Right atrium auricular region (tissue), 2 donors: ENCODE measurements at places on chromosomes 2 and 18.
A peak's percentile ranks its signal among the peaks of the same experiment; 100 is the strongest.

DNA sequence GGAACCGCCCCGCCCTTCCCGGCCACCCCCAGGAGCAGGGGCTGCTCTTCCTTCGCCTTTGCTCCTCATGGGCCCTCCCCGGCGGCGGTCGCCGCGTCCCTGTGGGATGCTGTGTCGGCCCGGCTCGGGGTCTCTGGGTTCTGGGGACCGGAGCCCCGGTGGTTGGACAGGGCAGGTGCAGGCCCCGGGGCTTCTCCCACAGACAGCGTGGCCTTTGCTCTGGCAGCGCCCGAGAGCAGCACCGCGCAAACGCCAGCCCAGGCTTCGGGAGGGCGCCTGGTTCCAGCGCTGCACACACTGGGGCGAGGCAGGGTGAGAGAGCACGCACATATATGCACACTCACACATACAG is 9.0 kb upstream of the KCNG2 start:
- no peaks in the 10 kb centered on the region for H3K4me1 ChIP-seq
- H3K27me3 ChIP-seq, result peaks cover 8% of the 10 kb centered on the region
- H3K27ac ChIP-seq, result no peak overlapping the region
- no peak overlapping the region for H3K4me3 ChIP-seq
- no peaks in the 10 kb centered on the region for H3K36me3 ChIP-seq
- DNase-seq, result no peak

- H3K36me3 ChIP-seq, result no peaks in the 10 kb centered on the region
- no peak overlapping the region for H3K27ac ChIP-seq
- H3K4me1 ChIP-seq, result no peaks in the 10 kb centered on the region
- no peak for DNase-seq
- no peaks in the 10 kb centered on the region for H3K27me3 ChIP-seq
- no peak overlapping the region for H3K4me3 ChIP-seq
Observed at GRCh38 chr2:113084249-113085000, 16.7 kb downstream of the IL1F10 start.

DNA sequence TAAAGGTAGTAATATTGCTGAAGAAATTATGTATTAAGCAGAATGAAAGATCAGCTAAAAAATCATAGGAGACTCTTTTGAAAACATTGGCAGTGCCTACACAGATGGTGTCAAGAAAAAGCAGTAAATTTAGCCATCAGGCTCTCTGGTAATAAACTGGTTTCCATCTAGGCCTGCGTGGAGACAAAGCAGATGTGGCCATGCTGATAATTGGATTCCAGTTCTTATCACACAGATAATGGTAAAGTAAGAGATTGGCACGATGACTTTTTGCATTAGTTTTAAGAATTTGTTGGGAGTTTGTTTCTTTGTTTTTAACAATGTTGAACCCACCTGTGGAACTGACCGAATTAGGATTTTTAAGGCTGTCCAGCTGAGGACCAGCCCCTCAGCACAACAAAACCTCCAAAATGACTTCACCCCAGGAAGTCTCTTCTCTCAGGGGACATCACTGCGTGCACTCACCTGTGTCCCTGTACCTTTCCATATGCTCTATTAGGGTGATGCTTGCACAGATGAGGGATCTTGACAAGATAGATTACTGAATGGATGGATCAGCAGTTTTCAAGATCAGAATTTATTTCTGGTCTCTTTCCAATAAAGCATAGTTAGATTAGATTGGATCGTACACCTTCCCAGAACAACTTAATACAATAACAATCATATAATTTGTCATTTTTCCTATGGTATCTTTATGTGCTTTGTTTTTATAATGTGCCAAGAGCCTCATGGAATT is 69.1 kb upstream of the DNAJC10 start:
- DNase-seq, result no peak
- H3K36me3 ChIP-seq, result no peaks in the 10 kb centered on the region
- no peaks in the 10 kb centered on the region for H3K27me3 ChIP-seq
- no peak overlapping the region for H3K4me3 ChIP-seq

- DNase-seq, result no peak
- H3K4me1 ChIP-seq, result peaks cover 25% of the 10 kb centered on the region
- H3K27me3 ChIP-seq, result no peaks in the 10 kb centered on the region
- H3K27ac ChIP-seq, result no peak overlapping the region
Observed at GRCh38 chr2:207891086-207891844, 121.6 kb upstream of the FZD5 start.

GRCh38 chr2:33145459-33145858 is 198.7 kb downstream of the LTBP1 start:
- no peaks in the 10 kb centered on the region for H3K4me1 ChIP-seq
- peaks cover 19% of the 10 kb centered on the region for H3K36me3 ChIP-seq
- H3K27me3 ChIP-seq, result no peaks in the 10 kb centered on the region
- peak overlapping the region; percentile 46 for H3K27ac ChIP-seq
- no peak for DNase-seq

DNA sequence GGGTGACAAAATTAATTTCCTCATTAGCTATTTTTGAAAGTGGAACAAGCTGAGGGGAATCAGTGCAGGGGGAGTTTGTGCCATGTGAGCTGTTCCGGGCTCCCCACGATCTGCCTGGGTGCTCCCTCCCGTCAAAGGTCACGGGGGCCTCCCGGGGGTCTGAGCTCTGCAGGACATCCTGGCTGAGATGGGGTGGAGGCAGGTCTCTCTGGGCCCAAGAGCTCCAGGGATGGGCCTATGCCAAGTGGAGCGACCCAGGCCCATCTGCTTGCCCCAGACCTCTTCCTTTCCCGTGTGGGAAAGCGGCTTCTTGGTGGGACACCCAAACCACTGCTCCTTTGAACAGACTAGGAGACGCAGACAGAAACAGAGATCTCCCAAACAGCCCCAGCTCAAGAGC is 143.3 kb upstream of the ID2 start:
- no peak for DNase-seq
- no peak overlapping the region for H3K4me3 ChIP-seq
- no peaks in the 10 kb centered on the region for H3K4me1 ChIP-seq
- H3K36me3 ChIP-seq, result no peaks in the 10 kb centered on the region
- no peaks in the 10 kb centered on the region for H3K27me3 ChIP-seq

DNA sequence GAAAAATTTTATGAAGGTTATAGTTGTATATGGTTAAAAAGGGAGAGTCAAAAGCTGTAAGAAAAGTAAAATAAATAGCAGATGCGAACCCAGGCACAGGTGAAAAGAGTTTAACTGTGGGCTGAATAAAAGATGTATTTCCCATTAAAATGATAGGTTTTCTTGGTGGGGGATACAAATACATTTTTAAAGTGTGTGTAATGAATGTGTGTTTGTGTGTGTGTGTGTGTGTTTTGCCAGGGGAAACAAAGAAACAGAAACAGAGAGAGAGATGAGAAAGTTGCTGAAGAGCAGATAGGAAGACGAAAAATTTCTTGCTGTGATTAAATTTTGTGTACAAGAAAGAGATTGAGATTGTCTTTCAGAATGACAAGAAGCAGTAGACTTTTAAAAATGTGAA is 12.1 kb downstream of the TFPI start:
- DNase-seq, result no peak
- no peak overlapping the region for H3K4me3 ChIP-seq
- peak overlapping the region; percentile 82 for H3K27ac ChIP-seq
- H3K36me3 ChIP-seq, result no peaks in the 10 kb centered on the region
- H3K4me1 ChIP-seq, result no peaks in the 10 kb centered on the region

DNA sequence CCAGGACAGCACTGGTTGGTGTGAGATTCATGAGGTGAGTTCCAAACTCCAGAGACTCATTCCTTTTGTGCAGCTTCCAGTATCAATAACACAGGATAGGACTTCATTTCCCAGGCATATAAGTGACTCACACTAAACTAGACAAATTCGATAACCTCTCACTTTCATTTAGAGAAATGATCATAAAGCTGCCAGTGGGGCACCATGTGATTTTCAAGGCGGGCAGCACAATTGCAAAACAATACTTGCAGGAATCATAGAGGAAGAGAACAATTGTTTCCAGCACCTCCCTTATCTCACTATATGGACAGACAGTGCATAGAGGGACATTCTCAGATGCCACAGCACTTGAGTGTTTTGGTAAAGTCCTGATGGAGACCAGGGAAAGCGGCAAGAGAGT is 31.3 kb upstream of the DNAH7 start:
- H3K27me3 ChIP-seq, result no peaks in the 10 kb centered on the region
- no peak for DNase-seq
- H3K36me3 ChIP-seq, result no peaks in the 10 kb centered on the region
- H3K27ac ChIP-seq, result no peak overlapping the region
- no peak overlapping the region for H3K4me3 ChIP-seq

DNA sequence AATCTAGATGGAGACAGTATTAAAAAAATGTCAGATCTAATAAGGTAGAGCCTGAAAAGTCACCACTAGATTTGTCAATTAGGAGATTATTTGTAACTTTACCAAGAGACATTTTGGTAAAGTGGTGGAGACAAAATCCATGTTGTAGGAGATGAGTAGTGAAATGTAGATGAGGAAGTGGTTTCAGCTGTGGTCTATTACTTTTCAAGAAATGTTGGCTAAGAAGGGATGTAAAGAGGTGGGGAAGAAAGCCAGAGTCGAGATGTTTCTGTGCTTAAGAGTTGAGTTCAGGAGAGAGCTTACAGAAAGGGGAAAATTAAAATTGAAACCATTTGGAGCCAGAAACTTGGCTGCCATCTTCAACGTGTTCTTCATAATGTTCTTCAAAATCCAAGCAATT is 22.2 kb downstream of the ACVR2A start:
- DNase-seq, result no peak
- H3K27me3 ChIP-seq, result no peaks in the 10 kb centered on the region
- H3K4me3 ChIP-seq, result no peak overlapping the region
- H3K36me3 ChIP-seq, result no peaks in the 10 kb centered on the region
- H3K27ac ChIP-seq, result no peak overlapping the region

GRCh38 chr2:207140265-207140664 is 25.5 kb downstream of the KLF7 start:
- no peaks in the 10 kb centered on the region for H3K27me3 ChIP-seq
- H3K27ac ChIP-seq, result peak overlapping the region; percentile 78
- H3K4me3 ChIP-seq, result no peak overlapping the region
- no peaks in the 10 kb centered on the region for H3K4me1 ChIP-seq

DNA sequence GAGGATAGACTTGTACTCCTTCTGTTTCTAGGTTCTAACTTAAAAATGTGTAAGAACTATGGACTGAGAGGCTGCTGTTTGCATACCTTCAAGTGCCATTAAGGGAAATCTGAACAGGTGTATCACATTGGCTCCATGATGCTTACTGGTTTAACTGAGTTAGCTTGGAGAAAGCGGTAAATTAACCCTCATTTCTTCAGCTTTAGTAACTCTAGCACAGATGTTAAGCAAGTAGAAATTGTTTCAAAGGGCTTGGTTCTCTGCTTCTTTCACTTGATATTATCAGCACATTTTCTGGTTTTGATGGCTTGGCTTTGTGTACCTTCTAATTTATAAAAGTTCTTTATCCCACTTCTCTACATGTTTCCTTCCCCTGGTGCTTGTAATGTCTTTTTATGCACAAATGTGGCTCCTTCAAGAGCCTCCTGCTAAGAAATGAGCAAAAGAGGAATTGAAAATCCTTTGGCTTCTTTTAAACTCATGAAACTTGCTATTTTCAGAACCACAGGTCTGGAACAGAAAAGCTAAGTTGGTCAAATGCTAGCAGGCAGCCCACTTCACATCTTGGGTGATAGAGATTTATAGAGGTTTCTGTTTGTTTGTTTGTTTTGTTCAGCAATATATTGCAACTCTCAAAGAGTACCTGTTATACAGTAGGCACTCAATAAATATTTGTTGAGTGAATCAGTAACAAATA is 249.9 kb upstream of the THUMPD2 start:
- no peaks in the 10 kb centered on the region for H3K4me1 ChIP-seq
- H3K4me3 ChIP-seq, result no peak overlapping the region

- H3K27me3 ChIP-seq, result no peaks in the 10 kb centered on the region
- no peaks in the 10 kb centered on the region for H3K4me1 ChIP-seq
- DNase-seq, result no peak
- peak overlapping the region; percentile 44 for H3K4me3 ChIP-seq
- no peaks in the 10 kb centered on the region for H3K36me3 ChIP-seq
Observed at GRCh38 chr2:60735496-60736250, 20.4 kb upstream of the PAPOLG start.

DNA sequence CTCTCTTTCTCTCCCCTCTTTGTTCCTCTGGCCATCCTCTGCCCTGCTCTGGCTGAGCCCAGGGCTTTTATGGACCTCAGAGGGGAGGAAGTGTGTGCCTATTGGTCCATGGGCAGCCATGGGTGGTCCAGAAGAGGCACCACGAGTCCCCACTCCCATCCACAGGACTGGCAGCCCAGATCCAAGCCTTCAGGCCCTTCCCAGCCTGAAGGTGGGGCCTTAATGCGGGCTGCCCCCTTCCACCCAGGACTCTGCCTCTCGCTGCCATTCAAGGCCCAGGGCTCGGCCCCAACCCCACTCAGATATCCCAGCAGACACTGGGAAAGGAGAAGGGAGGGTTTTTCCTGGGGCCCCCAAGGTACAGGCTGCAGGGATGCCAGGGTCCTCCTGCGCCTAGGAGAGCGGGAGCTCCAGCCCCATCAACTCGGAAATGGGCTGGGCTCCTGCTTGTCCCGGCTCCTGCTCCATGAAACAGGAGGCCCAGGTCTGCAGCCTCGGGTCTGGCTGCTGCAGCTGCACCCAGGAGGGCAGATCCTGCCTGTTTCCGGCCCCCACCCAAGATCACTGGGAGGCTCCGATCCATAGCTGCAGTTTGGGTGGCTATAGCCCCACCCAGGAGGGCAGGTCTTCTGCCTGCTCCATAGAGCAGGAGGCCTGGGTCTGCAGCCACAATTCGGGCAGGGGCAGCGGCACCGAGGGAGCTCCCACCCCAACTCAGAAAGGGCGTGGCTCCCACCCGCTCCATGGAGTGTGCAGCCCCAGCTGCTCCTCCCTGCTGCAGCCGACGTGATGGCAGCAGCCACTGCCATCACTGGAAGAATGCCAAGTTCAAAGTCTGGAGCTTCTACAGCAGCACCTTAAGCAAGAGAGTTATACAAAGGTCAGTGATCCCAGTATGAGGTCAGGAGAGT is 116.6 kb upstream of the RBBP8 start:
- DNase-seq, result no peak
- H3K4me3 ChIP-seq, result no peak overlapping the region
- no peaks in the 10 kb centered on the region for H3K27me3 ChIP-seq
- no peaks in the 10 kb centered on the region for H3K4me1 ChIP-seq

- peak; percentile 67 for DNase-seq
- H3K27ac ChIP-seq, result no peak overlapping the region
- H3K4me3 ChIP-seq, result no peak overlapping the region
- no peaks in the 10 kb centered on the region for H3K36me3 ChIP-seq
Observed at GRCh38 chr2:73156539-73157124, 43.9 kb upstream of the RAB11FIP5 start.

DNA sequence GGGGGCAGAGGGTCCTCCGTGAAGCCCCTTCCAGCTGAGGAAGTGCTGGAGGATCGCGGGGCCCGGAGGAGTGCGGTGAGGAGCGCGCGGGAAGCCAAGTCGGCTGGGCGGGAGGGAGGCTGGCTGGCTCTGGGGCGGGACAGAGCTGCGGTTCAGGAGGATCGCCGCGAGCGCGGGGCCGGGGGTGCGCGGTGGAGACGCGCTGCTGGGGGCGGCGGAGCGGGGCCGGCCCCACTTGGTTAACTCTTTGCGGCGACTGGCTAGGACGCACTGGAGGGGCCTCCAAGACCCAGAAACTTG is 464 bp downstream of the CYBRD1 start:
- no peaks in the 10 kb centered on the region for H3K27me3 ChIP-seq
- peak overlapping the region; percentile 89 for H3K27ac ChIP-seq
- no peak for DNase-seq
- peaks cover 20% of the 10 kb centered on the region for H3K4me1 ChIP-seq
- H3K4me3 ChIP-seq, result peak overlapping the region; percentile 77
